Lung (tissue), 17 donors: ENCODE measurements at places on chromosomes 2 and 18. TPM values are rescaled to one million over a fixed set of nuclear protein-coding genes. Genes with fewer than 3 reads are reported as not detected.

Gene CSRNP3
- polyA plus RNA-seq: 0.25 TPM

Gene GPR148
- not detected for polyA plus RNA-seq

Gene TMEM178A
- polyA plus RNA-seq: 1.4 TPM

Gene SERPINB13
- polyA plus RNA-seq: 0.20 TPM

Gene EGR4
- not detected for polyA plus RNA-seq

Gene DCDC2C
- polyA plus RNA-seq: not detected

Gene TWIST2
- 10.1 TPM for polyA plus RNA-seq

Gene UGT1A10
- 0.14 TPM for polyA plus RNA-seq

Gene ZNF513
- 22.2 TPM for polyA plus RNA-seq

Gene FIGN
- 0.71 TPM for polyA plus RNA-seq

Gene FSHR
- not detected for polyA plus RNA-seq

Gene CAVIN2
- polyA plus RNA-seq: 55.1 TPM

Gene LOXHD1
- polyA plus RNA-seq: 0.49 TPM

Gene FNDC4
- 4.8 TPM for polyA plus RNA-seq

Gene POTEF
- polyA plus RNA-seq: 0.02 TPM

Gene CCL20
- polyA plus RNA-seq: 48.2 TPM

Gene PROKR1
- not detected for polyA plus RNA-seq
